Lung microvascular endothelial cell (primary cell): ENCODE measurements at places on chromosomes 3 and 15. TPM values are rescaled to one million over a fixed set of nuclear protein-coding genes. Genes with fewer than 3 reads are reported as not detected.

DNA sequence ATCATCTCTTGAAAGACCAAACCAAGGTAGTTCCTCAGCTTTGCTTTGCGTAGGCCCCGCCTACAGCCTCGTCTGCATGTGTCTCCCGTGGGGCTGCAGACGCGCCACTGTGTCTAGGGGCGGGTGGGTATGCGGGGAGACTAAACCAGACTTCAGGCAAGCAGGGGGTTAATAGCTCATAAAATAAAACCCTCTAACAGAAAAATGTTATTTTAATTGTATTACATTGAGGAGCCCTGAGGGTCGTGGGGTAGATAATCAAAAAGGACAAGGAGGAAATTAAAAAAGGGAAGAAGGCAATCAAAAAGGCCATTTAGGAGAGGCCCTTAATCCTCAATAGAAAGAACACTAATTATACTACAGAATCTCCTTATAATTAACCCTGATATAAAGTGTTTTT lies 247.6 kb upstream of the ICE2 start:
- no peak for DNase-seq

DNA sequence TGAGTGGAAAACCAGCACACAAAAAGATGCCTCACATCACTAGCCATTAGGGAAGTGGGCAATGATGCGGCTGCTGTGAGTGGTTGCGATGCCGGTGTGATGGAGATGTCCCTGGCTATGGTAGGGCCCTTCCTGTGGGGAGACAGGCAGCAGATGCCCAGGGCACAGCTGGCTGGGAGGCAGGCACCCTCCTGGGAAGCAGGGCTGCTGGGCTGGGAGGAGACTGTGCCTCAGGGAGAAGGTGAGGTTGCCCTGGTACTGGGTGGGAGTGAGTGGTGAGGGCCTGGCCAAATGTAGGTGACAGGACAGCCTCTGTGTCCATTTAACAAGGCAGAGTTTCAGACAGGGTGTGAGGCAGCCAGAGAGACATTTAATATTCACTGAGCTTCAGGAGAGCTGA lies 335.6 kb downstream of the OCA2 start:
- no peak for DNase-seq

Gene CASR
- total RNA-seq, result not detected in 2 replicates

- DNase-seq, result no peak
Observed at GRCh38 chr3:66506154-66506553, 5.3 kb upstream of the LRIG1 start.

GRCh38 chr3:130085881-130086280 lies 4.2 kb downstream of the ALG1L2 start:
- DNase-seq, result no peak

GRCh38 chr15:101033801-101034200 lies 114.6 kb downstream of the LRRK1 start:
- DNase-seq, result no peak

GRCh38 chr15:89244574-89244903 lies 760 bp downstream of the FANCI start:
- DNase-seq, result no peak

DNA sequence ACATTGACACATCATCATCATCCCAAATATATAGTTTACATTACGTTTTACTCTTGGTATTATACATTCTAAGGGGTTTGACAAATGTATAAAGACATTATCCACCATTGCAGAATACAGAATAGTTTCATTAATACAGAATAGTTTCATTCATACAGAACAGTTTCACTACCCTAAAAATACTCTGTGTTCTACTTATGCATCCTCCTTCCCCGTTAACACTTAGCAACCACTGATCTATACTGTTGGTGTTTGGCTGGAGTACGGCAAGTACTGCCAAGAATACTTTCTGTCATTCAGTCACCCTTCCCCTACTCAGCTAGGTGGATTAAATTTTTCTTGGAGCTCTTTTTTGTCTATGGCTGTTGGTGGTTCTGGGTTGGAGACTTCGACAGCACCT lies 33.4 kb downstream of the LEKR1 start:
- no peak for DNase-seq

GRCh38 chr15:72836676-72837330 lies 53.2 kb upstream of the ADPGK start:
- no peak for DNase-seq

Gene GP5
- under 0.01 and 0.20 TPM in 2 replicates for total RNA-seq

Gene PLA2G4F
- total RNA-seq, result not detected in 2 replicates

DNA sequence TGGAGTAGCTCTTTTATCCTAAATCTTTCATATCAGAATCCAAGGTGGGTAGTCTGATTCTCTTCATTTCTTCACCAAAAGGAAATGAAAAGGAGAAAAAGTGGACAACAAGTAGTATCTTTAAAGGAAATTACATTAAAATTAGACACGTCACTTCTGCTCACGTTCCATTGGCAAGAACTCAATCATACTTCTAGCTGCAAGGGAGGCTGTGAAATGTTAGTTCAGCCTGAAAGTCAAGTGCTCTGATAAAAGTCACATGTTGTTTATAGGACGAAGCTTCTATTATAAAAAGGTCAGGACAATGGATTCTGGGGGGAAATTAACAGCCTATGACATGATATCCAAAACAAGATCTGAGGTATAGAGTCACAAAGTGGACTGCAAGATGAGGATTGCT lies 164.6 kb upstream of the MCTP2 start:
- no peak for DNase-seq

DNA sequence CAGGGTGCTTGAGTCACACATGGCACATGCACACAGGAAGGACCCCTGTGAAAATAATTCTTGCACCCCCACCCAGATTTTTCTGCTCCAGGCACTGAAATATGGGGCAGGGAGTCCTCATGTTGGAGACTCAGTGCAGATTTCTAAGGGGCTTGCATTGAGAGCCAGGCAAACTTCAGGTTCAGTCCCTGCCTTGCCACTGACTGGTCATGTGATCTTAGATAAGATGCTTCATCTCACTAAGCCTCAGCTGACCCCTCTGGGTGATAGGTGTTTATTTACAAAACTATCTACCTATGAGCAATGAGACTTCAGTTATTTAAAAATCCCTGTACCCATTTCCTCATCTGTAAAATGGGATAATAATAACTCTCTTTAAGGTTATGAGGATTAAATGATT lies 30.1 kb upstream of the C3orf80 start:
- DNase-seq, result no peak

DNA sequence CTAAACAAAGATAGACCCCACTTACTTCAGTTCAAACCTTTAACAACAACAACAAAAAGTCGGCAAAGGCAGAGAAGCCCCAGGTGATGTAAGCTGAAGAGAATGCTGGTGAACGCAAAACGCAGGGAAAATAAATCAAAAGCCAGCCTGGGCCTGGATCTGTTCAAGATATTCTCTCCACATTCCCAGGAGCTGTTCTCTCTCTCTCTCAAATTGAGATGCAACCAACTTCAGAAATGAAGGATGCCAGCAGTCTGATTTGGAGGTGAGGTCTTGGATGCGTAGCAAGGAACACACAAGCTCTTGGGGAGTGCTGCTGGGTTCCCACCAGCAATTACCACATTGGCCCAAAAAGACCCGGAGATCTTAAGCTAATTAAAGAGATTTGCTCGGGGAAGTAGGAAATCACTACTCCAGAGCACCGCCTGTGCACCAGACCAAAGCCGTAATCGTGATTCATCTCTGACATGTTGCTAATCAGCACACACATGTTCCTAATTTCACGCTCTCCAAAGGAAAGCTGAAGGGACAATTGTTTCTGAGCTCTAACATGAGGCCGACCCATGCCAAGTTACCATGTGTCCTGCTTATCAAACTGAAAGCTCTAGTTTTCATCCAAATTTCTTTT lies 37.1 kb downstream of the IL17RD start:
- no peak for DNase-seq

DNA sequence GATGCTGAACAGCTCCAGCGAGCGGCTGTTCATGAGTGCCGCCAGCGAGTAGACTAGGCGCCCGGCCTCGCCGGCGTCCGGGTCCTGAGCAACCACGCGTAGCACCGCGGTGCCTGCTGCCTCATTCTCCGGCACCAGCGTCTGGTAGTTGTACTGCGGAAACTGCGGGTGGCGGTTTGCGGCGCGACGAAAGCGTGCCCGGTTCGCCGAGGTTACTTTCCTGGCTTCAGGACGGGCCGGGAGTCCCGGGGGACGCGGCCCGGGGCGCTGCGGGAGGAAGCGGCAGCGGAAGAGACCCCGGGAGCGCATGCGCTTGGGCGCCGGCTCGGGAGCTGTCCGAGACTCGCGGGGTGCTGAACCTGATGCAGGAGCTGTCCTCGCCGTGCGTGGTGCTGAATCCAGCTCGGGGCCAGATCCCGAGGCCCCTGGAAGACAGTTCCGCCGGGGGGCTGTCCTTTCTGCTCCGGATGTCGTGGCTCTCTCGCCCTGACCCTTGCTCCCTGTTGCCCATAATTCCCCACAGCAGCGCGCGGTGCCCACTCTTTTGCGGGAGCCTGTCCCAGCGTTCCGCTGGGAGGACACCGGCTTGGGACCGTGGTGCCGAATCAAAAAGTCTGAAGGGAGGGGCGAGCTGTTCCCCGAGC lies 1.1 kb downstream of the CELSR3 start:
- DNase-seq, result peak; percentile 44

Gene CMC1
- 3.1 and 5.4 TPM in 2 replicates for total RNA-seq

- no peak for DNase-seq
Observed at GRCh38 chr3:145370870-145371269, 790.1 kb downstream of the PLOD2 start.

- no peak for DNase-seq
Observed at GRCh38 chr15:48426044-48426443, 94.8 kb downstream of the DUT start.

DNA sequence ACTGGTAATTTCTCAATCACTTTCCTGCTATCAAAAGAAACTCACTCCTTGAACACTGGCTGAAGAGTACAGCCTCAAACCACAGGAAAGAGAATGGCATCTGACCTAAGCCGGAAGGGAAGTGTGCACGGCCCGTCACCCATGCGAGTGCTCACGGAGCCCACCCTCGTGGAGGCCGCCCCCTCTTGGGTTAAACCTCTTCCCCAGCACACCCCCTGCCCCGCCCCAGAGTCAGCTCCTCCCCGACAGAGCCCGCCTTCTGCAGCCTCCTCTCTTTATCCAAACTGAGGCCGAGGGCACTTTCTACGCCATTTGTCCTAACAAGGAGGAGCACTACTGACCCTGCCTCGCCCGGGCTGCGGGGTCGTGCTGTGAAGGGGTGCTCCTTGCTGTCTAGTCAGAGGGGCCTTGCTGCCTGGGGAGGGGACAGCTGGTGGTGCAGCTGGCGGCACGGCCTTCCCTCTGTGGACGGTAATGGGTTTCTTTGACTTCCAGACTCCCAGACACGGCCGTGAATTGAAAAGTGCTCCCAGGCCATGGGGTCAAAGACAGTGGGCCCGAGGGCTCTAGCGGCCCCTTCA lies 137.7 kb downstream of the NSMCE3 start:
- DNase-seq, result no peak

- no peak for DNase-seq
Observed at GRCh38 chr3:48119505-48120193, 68.6 kb downstream of the CDC25A start.

DNA sequence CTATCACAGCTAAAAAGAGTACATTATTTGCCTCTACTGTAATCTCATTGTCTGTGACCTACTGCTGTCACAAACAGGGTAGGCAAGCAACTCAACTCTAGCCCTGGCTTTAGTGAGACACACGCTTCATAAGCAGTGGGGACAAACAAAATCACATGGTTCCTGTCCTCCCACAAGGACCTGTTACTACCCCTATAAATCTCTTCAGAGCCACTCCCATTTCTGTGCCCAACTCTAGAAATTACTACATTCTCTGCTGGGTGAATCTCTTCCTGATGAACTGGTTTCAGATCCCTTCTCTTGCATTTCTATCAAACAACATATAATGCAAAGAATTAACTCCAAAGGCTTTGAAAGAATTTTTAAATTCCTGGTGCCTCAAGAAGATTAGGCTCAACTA lies 117.3 kb downstream of the DMXL2 start:
- no peak for DNase-seq

Gene GP9
- not detected in 2 replicates for total RNA-seq

Gene XCR1
- total RNA-seq, result not detected in 2 replicates

Gene PRICKLE2
- 1.6 and 2.6 TPM in 2 replicates for total RNA-seq

Gene AMT
- total RNA-seq, result 0.22 and 0.60 TPM in 2 replicates

Gene ROBO2
- not detected in 2 replicates for total RNA-seq
